Vagina (tissue), 2 donors: ENCODE measurements at places on chromosomes 2 and 18. TPM values are rescaled to one million over a fixed set of nuclear protein-coding genes. Genes with fewer than 3 reads are reported as not detected.
A peak's percentile ranks its signal among the peaks of the same experiment; 100 is the strongest.

- no peak for DNase-seq
- H3K36me3 ChIP-seq, result no peaks in the 10 kb centered on the region
- no peaks in the 10 kb centered on the region for H3K4me1 ChIP-seq
- no peak overlapping the region for H3K27ac ChIP-seq
Measured at GRCh38 chr2:180716186-180717180, 263.9 kb upstream of the UBE2E3 start.

- no peak within 1 kb of the TSS for H3K4me3 ChIP-seq
- DNase-seq, result no peak
- H3K27me3 ChIP-seq, result no peaks in the 10 kb centered on the region
- no peak within 1 kb of the TSS for H3K27ac ChIP-seq
Measured at GRCh38 chr2:102310964-102311640, at the start of gene IL1RL1. IL1RL1 (plus strand) TSS chr2:102311563; CDS start chr2:102338265, 26,702 bp downstream.

UGT1A8 gene
- not detected for total RNA-seq

DNA sequence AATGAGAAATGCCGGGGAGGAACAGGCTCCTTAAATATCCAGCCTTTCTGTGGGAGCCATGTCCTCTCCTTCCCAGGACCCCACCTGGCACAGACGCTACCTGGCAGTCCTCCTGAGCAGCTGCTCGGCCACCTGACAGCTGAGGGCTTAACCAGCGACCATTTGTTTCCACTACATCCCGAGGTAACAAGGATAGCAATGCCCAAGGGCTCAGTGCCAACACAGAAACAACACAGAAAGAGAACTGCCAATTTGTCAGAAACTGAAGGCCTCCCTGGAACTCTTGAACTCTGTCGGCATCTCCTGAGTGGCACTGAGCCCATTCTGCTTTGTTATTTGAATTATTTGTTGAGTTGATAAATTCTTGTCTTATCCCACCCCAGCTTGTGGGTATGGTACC is 122.2 kb upstream of the ARHGAP28 start:
- no peak overlapping the region for H3K27ac ChIP-seq
- H3K4me1 ChIP-seq, result peaks cover 31% of the 10 kb centered on the region
- H3K27me3 ChIP-seq, result no peaks in the 10 kb centered on the region
- no peaks in the 10 kb centered on the region for H3K36me3 ChIP-seq
- H3K4me3 ChIP-seq, result no peak overlapping the region

DNA sequence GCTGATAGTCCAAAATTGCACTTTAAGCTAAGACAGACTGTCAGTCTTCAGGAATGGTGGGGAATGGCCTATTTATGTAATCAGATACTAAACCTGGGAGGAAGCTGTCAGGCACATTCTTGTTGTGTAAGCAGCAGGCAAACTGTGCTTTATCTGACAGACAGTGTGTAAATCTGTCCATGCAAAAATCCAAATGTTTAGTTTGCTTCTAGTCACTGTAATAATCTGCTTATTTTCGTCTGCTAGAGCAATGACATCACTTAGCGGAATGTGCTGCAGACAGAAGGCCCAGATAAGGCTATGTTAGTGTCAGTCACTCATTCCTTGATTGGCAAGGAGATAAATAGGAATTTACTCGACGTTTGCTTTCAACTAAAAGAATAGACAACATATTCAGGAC is 263.5 kb downstream of the ZNF407 start:
- H3K36me3 ChIP-seq, result no peaks in the 10 kb centered on the region
- no peaks in the 10 kb centered on the region for H3K4me1 ChIP-seq
- DNase-seq, result no peak
- H3K4me3 ChIP-seq, result no peak overlapping the region

DNA sequence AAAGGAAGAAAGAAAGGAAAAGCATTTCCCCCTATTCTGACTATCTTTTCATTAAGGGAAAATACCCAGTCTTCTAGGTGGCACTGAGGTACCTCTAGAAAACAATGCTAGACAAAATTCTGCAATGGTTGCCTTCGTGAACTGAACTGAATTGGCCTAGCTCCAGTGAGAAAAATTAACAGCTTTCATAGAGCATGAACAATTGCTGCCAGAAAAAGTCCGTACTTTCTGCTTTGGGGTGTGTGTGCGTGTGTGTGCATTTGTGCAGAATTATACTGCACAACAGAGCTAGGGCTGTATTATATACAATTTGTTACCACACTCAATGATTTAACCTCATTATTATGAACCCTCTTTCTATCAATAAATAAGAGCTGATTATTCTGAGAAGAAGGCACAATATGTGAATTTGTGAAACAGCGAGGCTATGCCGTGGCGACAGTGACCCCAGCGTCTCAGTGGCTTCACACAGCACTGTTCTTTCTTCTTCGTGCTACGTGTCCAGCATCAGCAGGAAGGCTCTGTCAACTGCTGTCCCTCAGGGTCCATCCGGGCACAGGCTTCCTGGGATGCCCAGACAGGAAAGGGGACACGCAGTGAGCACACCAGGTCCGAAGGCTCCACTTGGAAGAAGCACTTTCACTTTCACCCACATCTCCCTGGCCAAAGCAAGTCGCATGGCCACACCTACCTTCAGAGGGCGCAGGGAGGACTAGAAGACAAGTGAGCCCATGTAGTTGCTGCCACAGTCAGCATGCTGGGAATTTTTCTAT is 47.5 kb downstream of the PTGR3 start:
- H3K4me3 ChIP-seq, result peak overlapping the region; percentile 15
- H3K27me3 ChIP-seq, result no peaks in the 10 kb centered on the region
- no peaks in the 10 kb centered on the region for H3K4me1 ChIP-seq
- no peaks in the 10 kb centered on the region for H3K36me3 ChIP-seq
- H3K27ac ChIP-seq, result no peak overlapping the region

MEP1B gene
- not detected for total RNA-seq

DNA sequence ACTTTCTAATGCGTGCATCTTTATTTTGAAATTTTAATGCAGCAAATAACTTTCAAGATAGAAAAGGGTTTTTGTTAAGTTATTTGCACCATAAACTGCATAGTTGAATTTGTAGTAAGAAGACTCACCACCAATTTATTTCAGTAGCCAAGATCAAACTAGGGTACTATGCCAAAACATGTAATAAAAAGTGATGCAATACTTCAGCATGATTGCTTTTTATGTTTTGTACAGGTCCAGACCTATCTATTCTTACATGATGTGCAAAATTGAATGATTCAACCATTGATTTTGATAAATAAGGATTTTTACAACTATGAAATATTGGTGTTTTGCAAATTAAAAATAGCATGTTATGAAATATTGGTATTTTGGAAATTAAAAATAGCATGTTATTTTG is 26.7 kb downstream of the AGPS start:
- peaks cover 14% of the 10 kb centered on the region for H3K4me1 ChIP-seq
- no peak overlapping the region for H3K27ac ChIP-seq
- no peaks in the 10 kb centered on the region for H3K36me3 ChIP-seq
- no peak overlapping the region for H3K4me3 ChIP-seq
- no peaks in the 10 kb centered on the region for H3K27me3 ChIP-seq

GRCh38 chr2:182611009-182611408 is 105.0 kb upstream of the DNAJC10 start:
- H3K4me3 ChIP-seq, result no peak overlapping the region
- H3K27ac ChIP-seq, result no peak overlapping the region
- no peak for DNase-seq

LOXL3 gene
- total RNA-seq, result 6.1 TPM

SERPINB8 gene
- 18.7 TPM for total RNA-seq

GRCh38 chr18:77970814-77971213 is 721.2 kb downstream of the GALR1 start:
- no peaks in the 10 kb centered on the region for H3K4me1 ChIP-seq
- H3K27me3 ChIP-seq, result no peaks in the 10 kb centered on the region
- H3K36me3 ChIP-seq, result no peaks in the 10 kb centered on the region
- H3K27ac ChIP-seq, result no peak overlapping the region
- DNase-seq, result no peak

CNRIP1 gene
- total RNA-seq, result 43.2 TPM

- peak overlapping the region; percentile 83 for H3K27ac ChIP-seq
- peaks cover 42% of the 10 kb centered on the region for H3K4me1 ChIP-seq
- H3K4me3 ChIP-seq, result peak overlapping the region; percentile 59
- DNase-seq, result no peak
- no peaks in the 10 kb centered on the region for H3K36me3 ChIP-seq
- H3K27me3 ChIP-seq, result no peaks in the 10 kb centered on the region
Measured at GRCh38 chr2:130390460-130391057, 34.7 kb downstream of the PTPN18 start.

GRCh38 chr2:71243634-71244301 is 16.9 kb upstream of the PAIP2B start:
- no peak overlapping the region for H3K4me3 ChIP-seq
- H3K27me3 ChIP-seq, result no peaks in the 10 kb centered on the region
- no peak for DNase-seq
- no peak overlapping the region for H3K27ac ChIP-seq
- H3K4me1 ChIP-seq, result peaks cover 12% of the 10 kb centered on the region

DNA sequence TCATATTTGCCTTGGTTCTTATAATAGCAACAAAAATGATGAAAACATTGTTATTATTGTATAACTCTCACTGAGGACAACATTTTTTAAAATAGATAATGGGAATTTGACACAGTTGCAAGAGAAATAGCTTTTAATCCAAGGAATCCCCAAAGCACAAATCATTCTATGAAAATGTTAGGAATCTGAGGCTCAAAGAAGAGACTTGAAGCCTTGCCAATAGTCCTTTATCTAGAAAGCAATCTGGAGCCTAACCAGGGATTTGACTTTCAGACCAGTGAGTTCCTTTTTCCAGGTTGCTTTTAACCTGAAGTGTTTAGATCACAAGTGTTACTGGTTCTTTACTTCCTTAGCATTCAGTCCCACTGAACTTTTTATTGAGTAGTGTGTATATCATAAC is 574.5 kb upstream of the ZEB2 start:
- no peak for DNase-seq
- no peaks in the 10 kb centered on the region for H3K27me3 ChIP-seq
- H3K36me3 ChIP-seq, result no peaks in the 10 kb centered on the region
- H3K27ac ChIP-seq, result no peak overlapping the region
- no peak overlapping the region for H3K4me3 ChIP-seq
- H3K4me1 ChIP-seq, result no peaks in the 10 kb centered on the region

TBR1 gene
- not detected for total RNA-seq

ANTXR1 gene
- 102 TPM for total RNA-seq

GRCh38 chr2:119142824-119143223 is 15.7 kb downstream of the C1QL2 start:
- no peak for DNase-seq
- H3K36me3 ChIP-seq, result no peaks in the 10 kb centered on the region
- H3K4me3 ChIP-seq, result no peak overlapping the region
- H3K27ac ChIP-seq, result no peak overlapping the region

DNA sequence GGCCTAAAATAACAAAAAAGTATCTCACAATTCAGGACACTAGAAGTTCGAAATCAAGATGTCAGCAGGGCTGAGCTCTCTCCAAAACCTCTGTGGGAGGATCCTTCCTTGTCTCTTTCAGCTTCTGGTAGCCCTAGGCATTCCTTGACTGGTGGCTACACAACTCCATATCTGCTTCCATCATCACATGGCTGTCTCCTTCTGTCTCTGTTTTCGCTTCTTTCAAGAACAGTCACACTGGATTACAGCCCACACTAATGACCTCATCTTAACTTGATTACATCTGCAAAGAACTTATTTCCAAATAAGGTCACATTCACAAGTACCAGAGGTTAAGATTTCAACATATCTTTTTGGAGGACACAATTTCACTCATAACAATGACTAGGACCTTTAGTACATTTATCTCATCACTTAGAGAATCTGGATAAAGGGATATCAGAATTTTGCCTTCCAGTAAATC is 275.2 kb downstream of the IRS1 start:
- H3K27ac ChIP-seq, result no peak overlapping the region
- H3K36me3 ChIP-seq, result no peaks in the 10 kb centered on the region
- DNase-seq, result no peak

MLPH gene
- 34.6 TPM for total RNA-seq

GRCh38 chr2:103346780-103347179 is 584.9 kb downstream of the TMEM182 start:
- no peaks in the 10 kb centered on the region for H3K36me3 ChIP-seq
- no peak for DNase-seq
- H3K27me3 ChIP-seq, result no peaks in the 10 kb centered on the region
- H3K27ac ChIP-seq, result no peak overlapping the region
- no peaks in the 10 kb centered on the region for H3K4me1 ChIP-seq

CLEC4F gene
- total RNA-seq, result 0.49 TPM

TFCP2L1 gene
- 32.7 TPM for total RNA-seq

ANKRD30B gene
- not detected for total RNA-seq

DNA sequence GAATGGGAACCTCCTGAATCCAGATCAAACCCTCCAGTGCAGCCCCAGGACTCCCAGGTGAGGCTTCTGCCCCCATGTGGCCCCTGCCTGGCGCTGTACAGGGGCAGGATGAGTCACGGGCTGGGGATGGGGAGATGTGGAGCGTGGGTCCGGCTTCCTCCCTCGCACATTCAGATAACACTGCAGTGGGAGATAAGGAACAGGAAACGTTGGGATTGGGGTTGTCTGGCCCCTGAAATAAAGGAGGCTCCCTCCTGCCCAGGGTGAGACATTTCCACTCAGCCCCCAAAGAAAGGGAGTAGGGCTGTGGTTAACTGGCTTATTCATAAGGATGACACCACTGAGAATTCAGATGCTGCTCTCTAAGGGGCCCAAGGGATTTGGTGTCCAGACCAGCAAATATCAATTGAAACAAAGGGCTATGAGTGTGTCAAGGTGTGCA is 30.7 kb downstream of the IGFBP5 start:
- no peak overlapping the region for H3K4me3 ChIP-seq
- H3K4me1 ChIP-seq, result peaks cover 27% of the 10 kb centered on the region
- no peak overlapping the region for H3K27ac ChIP-seq
- no peaks in the 10 kb centered on the region for H3K36me3 ChIP-seq
- DNase-seq, result no peak

DES gene
- total RNA-seq, result 883 TPM

KCNJ3 gene
- 4.2 TPM for total RNA-seq

DNA sequence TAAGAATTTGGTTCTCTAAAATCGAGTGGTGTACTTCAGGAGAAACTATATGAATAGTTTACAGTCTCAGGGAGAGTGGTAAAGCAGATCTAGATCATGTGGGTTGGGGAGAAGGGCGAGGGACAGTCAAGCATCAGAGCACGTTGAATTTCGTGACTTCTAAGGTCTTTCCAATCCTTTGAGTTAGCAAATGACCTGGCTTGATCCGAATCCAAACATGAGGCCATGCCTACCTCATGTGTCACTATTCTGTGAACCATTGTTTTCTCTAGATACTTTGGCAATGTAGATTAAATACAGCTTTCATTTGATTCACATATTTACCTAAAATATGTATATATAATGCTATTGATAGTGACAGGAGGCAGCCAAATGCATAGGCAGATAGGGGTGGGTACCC is 674.9 kb downstream of the NYAP2 start:
- DNase-seq, result no peak
- H3K4me1 ChIP-seq, result peaks cover 17% of the 10 kb centered on the region
- H3K27ac ChIP-seq, result no peak overlapping the region

SETBP1 gene
- total RNA-seq, result 38.1 TPM

TTN gene
- total RNA-seq, result 2.0 TPM

PIEZO2 gene
- 5.9 TPM for total RNA-seq

TUBA3E gene
- total RNA-seq, result not detected

MOB4 gene
- 24.3 TPM for total RNA-seq
